HEK293T (cell line): ENCODE measurements at places on chromosomes 6 and 20.

DNA sequence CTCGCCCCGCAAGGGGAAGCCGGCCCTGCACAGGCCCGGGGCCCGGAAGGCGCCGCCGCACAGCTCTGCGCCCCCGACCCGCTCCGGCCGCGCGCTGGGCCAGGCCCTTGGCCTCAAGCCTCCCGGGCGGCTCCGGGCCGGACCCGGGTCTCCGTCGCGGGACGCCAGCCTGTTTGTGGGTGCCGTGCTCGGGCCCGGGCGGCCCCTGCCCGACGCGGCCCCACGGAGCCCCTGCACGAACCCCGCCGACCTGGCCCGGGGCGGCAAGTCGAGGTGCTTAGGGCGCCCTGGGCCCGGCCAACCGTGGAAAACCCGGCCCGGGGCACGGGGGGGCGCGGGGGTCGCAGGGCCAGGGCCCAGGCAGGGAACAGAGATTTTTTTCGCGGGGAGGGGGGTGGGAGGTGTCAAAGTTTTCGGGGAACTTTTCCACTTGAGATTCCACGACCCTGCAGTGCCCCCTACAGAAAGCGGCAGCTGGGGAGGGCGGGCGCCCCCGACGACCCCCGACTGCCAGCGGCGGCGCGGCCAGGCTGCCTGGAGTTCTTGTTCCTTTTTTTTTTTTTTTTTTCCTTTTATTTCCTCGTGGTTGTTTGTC lies 805 bp upstream of the STX16 start:
- no peak for DNase-seq

GRCh38 chr6:97322226-97322625 lies 39.2 kb upstream of the MMS22L start:
- DNase-seq, result no peak

- no peak for DNase-seq
Measured at GRCh38 chr6:20569000-20569610, 34.8 kb downstream of the CDKAL1 start.

GRCh38 chr20:53001498-53002301 lies 29.5 kb downstream of the TSHZ2 start:
- no peak for DNase-seq

DNA sequence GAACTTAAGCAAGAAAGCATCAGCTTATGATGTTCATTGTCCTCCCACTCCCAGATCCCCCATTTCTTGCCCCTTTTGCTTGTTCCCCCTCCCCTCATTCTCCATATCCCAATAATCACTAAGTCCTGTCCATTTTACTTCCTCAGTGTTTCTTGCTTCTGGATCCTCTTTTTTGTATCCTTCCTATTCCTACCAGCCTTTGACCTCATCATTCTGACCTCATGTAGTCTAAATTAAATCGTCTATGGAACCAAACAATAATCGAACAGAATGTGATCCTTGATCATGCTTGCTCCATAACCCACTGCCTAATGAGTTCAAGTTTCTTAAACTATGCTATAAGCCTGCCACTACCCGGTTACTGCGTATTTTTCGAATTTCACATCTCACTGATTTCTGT lies 5.4 kb upstream of the RSPH3 start:
- DNase-seq, result no peak

DNA sequence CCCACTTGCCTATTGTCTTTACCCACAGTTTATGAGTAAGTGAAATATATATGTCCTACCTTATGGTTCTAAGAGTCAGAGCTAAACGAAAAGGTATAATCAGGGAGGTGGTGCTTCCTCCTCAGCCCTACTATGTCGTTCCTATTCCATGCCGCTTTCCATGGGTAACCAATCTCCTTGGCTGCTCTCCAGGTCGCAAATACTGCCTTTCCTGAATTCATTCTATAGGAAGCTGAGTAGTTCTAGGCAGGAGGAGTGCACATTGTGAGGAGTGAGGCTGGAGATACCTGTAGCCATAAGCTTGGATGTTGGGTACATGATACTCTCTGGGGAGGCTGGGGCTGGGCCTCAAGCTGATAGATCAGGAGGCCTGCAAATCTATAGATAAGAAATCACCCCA lies 5.8 kb downstream of the IL20RA start:
- no peak for DNase-seq

- no peak for DNase-seq
Measured at GRCh38 chr6:29667158-29667557, 10.3 kb downstream of the MOG start.

DNA sequence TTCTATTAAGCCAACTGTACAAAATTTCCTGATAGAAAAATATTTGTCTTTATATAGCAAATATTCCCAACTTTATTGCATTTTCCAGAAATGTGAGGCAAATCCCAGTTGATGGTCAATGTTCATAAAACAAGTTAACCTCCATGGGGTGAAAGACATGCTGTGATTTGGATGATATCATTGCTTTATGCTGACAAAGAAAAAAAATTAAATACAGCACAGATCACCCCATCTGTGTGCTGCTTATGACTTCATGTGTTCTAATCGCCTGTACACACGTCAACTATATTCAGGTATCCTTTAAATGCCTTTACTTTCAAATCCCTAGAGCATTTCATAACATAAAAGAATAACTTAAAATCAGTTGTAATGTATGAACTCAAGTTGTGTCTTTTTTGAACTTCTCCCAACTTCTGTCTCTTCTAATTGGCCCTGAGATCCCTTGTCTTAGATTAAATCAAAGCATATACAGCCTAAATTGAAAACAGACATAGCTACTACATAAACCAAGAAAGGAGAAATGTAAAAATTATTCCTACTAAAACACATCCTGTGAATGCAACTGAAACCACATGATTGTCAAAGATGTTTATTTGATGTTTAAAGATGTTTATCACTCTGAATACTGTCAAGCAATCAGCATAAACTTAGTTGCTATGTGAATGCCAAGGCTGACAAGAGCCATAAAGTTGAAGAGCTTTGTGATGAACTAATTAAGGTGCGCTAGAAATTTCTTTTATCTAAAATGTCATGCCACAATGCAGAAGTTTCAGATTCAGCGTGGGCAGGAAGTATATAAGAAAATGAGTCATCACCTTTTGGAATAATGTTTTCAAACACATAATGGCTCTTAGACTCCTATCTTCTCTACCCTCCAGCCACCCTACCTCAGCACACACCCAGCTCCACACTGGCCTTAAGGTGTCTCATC lies 68.7 kb downstream of the FILIP1 start:
- no peak for DNase-seq

DNA sequence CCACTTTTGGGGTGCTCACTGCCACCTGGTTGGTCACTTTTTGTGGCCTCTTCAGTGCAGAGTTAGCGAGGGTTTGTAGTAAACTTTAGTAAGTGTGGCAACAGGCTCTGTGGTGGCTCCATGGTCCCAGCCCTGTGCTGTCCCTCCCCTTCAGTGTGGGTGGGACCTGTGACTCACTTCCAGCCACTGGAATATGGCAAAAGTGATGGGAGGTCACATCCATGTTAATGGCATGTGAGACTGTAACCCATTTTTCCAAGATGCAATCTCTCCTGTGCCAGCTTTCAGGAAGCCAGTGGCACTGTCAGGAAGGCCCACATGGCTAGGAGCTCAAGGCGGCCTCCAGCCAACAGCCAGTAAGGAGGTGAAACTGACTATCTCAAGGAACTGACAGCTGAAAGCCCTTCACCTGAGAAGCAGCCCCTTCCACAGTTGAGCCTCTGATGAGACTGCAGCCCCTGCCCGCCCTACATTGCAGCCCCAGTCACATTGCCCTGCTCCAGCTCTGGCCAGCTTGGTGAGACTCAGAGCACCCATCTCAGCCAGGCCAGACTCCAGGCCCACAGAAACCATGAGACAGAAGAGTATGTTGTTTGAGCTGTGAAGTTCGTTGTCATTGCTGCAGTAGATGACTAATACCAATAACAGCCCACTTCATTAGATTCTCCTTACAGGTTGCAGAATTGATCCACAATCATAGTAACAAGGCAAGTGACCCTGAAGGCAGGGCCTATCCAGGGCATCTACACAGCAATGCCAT lies 13.1 kb upstream of the CST7 start:
- no peak for DNase-seq

- no peak for DNase-seq
Measured at GRCh38 chr6:1479095-1479494, 89.7 kb downstream of the FOXF2 start.

DNA sequence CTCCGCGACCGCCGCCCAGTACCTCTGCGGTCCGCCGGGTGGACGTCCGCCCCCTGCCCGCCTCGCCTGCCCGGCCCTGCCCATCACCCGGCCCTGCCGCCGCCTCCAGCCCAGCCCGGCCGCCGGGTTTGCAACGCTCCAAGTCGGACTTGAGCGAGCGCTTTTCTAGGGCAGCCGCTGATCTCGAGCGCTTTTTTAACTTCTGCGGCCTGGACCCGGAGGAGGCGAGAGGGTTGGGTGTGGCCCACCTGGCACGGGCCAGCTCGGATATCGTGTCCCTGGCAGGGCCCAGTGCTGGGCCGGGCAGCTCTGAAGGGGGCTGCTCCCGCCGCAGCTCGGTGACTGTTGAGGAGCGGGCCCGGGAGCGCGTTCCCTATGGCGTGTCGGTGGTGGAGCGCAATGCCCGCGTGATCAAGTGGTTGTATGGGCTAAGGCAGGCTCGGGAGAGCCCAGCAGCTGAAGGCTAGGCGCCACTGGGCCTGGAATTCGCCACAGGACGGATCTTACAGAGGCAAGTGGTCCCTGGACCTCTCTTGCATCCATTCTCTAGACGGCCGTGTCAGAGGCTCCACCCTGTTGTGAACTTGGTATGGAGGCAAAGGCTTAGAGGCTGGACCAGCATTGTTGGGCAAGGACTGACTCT lies 11.8 kb downstream of the FAM110A start:
- no peak for DNase-seq

DNA sequence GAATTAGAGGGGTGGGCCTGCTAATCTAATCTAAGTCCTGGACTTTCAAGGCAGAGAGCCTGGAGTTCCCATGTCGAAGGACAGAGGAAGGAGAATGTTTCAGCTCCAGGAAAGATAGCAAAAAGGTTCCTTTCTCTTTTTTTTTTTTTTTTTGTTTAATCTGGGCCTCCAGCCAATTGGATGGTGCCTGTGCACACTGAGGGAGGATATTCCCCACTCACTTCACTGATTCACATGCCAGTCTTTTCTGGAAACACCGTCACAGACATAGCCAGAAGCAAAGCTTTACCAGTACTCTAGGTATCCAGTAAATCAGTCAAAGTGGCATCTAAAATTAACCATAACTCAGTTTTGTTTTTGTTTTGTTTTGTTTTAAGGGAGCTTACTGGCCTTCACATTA lies 721.1 kb downstream of the TENT5A start:
- DNase-seq, result no peak
